ENCODE measurements at places on chromosomes 5 and 9.

DNA sequence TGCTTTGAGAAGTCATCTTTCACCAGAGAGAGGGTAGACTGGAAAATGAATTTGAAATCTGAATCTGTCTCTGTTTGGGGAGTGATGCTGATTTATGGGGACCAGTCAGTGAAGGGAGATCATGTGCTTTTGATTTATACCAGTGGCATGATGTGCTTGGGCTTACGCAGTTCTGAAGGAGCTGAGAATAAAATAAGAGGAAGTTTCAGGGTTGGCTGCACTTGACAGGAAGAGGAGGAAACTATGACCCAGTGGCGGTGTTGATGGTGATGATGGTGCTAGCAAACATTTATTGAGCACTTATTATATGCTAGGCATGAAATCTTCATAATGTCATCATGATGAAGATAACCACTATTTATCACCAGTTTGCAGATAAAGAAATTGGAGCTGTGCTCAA lies 136.4 kb upstream of the GLRA1 start:
- DNase-seq, result no peak

DNA sequence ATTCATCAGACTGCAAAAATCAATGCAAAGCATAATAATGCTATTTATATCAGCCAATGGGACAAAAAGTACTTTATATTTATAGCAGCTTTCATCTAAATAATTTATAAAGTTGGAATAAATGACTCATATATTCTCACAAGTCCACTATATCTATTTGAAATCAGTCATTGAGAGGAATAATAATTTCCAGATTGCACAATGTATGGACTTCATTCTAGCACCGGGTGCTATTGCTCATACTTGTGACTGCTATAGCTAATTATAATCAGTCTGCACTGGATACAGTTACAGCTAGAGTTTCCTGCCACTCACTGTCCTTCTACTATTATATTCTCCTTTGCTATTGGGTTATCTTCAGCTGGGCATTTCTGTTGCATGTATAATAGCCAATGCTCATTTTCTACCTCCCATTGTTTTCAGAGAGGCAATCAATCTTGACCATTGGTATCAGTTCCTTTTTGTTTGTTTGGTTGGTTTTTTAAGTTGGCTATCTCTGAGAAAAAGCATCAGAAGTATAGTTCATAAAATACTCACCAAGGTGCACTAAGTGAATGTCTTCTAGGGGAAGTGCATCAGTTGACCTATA lies 1.9 kb downstream of the CDH18 start:
- DNase-seq, result no peak

- no peak for DNase-seq
Observed at GRCh38 chr5:37988454-37989046, 148.7 kb upstream of the GDNF start.

GRCh38 chr5:10838038-10838437 lies 77.0 kb upstream of the DAP start:
- DNase-seq, result no peak

- no peak for DNase-seq
Observed at GRCh38 chr5:68444048-68444447, 228.5 kb downstream of the PIK3R1 start.

Measured in NCI-H187 treated with DMSO at 0.1 percent for 48 hours (cell line).